ENCODE measurements at places on chromosomes 5 and 9. TPM values are rescaled to one million over a fixed set of nuclear protein-coding genes. Genes with fewer than 3 reads are reported as not detected.

DNA sequence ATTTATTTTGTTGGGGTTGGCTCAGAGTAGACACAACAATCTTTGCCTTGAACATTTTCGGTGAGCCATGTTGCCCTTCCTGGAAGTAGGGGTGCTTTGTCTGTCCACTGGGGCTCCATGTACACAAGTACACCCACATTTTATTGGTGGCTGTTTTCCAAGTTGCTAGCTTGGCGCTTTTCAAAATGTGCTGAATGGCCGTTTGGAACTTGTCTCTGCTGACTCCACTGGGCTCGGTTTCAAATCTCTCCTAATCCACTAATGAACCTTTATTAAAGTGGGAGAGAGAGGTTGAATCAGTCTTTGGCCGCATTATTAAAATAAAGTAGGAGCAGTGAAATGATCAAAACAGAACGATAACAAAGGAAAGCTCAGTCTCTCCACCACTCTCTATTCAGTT lies 64.6 kb upstream of the TAF11L2 start:
- DNase-seq, result no peak

Gene CAMSAP1
- 157 TPM for total RNA-seq

Gene MRRF
- total RNA-seq, result 24.5 TPM

GRCh38 chr5:10293907-10294662 lies 13.6 kb downstream of the CMBL start:
- DNase-seq, result no peak

GRCh38 chr5:142290577-142291299 lies 34.1 kb downstream of the SPRY4 start:
- no peak for DNase-seq

DNA sequence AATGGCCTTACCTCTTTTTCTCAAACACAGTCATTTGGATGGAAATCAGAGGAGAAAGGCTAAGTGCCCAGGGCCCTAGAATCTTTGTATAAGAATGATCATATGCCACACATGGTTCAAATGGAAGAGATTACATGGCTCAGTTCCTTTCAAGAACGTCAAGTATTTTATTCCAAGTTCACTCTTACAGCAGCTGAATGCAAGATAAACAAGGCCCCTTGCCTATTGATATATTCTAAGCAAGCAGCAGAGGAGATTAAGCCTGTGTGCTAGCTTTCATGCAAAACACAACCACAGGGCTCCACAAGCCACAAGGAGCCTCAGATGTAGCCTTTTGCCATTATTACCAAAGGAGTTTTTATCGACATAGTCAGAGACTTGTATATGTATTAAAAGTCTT lies 55.3 kb upstream of the SLCO6A1 start:
- DNase-seq, result no peak

Gene LCN15
- total RNA-seq, result not detected

Gene FGF1
- 2.9 TPM for total RNA-seq

GRCh38 chr5:123344816-123345426 lies 78.3 kb downstream of the CEP120 start:
- DNase-seq, result no peak

DNA sequence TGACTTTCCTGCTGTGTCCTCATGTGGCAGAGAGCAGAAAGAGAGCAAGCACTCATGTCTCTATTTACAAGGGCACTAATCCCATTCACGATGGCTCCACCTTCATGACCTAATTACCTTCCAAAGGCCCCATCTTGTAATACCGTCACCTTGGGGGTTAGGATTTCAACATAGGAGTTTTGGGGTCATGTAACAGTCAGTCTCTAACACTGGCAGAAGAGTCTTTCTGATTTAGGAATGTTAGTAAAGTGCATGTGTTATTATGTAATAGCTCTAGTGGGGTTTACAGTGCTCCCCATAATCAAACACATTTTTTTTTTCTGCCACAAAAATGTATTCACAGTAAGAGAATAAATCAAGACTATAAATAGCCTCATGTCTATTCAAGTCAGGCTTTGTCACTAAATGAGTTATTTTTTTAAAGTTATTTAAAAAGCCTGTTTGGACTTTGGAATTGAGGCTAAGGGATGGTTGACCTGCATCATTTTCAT lies 19.1 kb downstream of the GALNT10 start:
- DNase-seq, result no peak

Gene CEL
- total RNA-seq, result 0.41 TPM

DNA sequence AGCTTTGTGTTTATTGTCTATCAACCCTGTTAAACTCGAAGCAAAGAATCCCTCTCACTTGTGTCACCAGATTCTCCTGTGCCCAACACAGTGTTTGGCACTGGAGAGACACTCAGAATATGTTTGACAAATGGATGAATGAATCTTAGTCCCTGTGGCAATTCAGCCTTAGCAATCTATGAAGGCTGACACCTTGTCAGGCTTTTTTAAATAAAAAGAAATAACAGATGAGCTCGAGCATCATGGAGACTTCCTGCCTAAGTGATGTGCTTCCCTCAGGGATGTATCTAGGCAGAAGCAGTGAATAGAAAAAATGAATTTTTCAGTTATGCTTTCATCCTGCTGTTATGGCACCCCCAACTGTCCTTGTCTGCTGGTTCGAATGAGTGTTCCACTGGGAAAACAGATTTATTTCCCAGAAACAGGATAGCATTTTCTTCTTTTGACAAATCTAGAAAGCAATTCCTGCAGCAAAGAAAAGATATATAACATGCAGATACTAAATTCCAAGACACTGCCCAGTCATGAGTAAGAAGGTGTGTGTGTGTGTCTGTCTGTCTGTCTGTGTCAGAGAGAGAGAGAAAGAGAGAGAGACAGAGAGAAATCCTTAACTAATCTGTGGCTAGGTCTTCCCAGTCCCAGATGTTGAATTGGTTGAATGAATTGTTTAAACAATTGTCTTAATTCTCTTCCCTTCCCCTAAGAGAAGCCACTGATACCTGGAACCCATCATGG lies 16.7 kb downstream of the MAMDC2 start:
- DNase-seq, result no peak

DNA sequence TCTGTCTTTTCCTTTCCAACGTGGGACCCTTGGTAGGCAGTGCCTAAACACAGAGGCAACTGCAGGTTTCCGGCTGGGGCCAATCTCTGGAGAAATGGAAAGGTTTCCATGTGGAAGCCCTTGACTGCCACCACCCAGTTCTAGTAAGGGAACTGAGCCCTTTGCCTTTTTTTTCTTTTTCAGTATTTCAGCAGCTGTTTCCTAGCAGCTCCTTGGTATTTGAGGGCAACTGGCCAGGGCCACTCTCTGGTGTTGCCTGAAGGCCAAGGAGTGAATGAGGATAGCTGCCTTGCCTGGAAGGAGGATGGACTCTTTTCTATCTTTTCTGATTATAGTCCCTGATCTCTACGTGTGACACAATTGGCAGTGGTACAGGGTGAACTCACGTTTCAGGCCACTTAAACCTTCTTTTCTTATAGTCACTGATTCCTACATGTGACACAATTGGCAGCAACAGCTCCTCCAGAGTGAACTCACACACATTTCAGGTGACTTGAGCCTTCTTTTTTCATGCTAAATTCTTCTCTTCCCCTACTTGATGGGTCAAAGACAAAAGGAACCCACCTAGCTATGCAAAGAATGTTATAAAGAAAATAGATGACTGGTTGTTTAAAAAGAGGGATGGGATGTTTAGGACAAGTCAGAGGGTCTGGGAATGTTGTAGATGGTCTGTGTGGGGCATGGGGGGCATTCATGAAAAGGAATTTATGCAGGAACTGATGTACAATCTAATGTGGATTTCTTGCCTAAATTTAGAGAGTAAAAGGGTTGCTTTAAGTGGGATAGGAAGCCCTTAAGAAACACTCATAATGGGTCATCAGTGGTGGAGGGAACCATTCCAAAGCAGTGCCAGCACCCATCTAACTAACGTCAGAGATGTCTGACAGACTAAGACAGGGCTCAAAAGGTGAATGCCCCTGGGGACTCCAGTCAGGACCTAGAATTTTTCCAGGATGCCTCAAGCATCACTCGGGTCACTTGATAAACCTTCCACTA lies 190.1 kb downstream of the TMEM232 start:
- DNase-seq, result no peak

GRCh38 chr5:95317085-95317484 lies 32.2 kb upstream of the MCTP1 start:
- no peak for DNase-seq

DNA sequence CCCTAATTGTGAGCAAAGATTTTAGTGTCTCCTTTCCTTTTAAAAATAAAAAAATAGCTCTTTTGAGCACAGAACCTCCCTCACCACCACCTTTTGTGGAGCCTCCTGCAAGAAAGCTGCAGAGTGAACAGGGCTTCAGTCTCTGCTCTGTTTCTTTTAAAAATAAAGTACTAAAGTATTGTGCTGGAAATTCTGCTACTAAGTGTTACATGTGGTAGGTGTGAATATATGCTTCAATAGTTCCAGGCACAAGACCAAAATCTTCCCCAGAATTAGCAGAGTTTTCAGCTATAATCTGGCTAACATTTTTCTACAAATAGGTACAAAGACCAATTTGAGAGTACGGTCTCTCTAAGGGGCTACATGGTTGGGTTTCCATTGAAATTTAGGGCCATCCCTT lies 40.3 kb upstream of the NFIB start:
- DNase-seq, result no peak

GRCh38 chr9:75990576-75991304 lies 100.3 kb downstream of the PCSK5 start:
- no peak for DNase-seq

DNA sequence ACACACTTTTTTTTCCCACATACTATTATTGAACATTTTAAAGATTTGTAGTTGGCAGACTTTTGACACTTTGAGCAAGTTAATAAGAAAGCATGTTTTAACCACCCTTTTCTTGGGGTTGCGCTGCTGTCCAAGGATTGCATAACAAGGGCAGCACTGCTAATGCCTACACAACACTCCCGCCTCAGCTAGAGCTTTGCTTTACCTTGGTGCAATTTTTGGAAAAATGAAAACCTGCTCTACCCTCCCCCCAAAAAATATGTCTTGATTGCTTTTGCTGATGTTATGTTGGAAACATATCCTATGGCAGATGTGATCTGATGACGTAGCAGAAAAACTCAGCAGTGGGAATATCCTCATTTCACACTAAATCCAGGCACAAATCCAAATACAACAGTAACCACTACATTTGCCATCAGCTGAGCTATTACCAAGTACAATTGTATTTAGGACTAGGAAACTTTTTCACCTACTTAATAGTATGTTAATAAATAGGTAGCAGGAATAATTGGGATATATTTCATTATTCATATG lies 51.5 kb downstream of the UBE2R2 start:
- DNase-seq, result no peak

GRCh38 chr9:132166599-132166998 lies 4.7 kb downstream of the NTNG2 start:
- no peak for DNase-seq

Gene FAM169A
- total RNA-seq, result 75.4 TPM

Gene DMRTA1
- total RNA-seq, result 0.41 TPM

DNA sequence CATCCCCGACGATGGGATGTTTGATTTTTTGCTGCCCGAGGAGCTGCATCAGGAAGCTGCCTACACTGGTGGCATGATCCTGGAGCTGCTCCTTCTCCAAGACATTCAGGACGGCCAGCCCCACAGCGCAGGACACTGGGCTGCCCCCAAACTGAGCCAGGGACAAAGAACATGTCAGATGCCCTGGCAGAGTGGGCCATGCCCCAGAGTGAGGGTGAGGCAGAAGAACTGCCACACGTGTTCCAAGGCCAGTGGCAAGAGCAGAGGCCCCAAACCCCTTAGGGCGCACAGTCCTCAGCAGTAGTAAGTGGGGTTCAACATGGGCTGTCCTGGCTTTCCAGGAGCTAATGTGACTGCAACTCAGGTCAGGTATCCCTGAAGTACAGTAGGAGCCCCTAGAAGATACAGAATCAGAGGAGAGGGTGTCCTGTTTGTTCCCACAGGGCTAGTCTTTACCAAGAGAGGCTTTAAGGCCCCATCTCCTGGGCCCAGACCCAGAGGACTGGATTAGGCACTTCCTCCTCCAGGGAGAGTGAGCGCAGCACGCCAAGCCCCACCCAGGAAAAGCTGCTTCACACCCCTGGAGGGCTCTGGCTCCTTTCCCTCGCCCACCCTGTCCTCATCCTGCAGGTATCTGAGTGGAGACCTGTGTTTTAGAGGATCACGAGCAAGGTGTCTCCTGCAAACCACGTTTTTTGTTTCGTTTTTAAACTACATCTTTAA lies 11.1 kb downstream of the HNRNPAB start:
- no peak for DNase-seq

- no peak for DNase-seq
Measured at GRCh38 chr5:174328631-174329299, 283.3 kb downstream of the NSG2 start.

Gene FRRS1L
- 66.9 TPM for total RNA-seq

Gene GABRG2
- total RNA-seq, result 40.4 TPM
